ENCODE measurements at places on chromosomes 6 and 20. TPM values are rescaled to one million over a fixed set of nuclear protein-coding genes. Genes with fewer than 3 reads are reported as not detected.

PLG gene
- total RNA-seq, result 0.58 TPM

TREM1 gene
- 9.8 TPM for total RNA-seq

PRPH2 gene
- 2.4 TPM for total RNA-seq

SRMS gene
- not detected for total RNA-seq

DUSP15 gene
- total RNA-seq, result 49.5 TPM

YTHDF1 gene
- total RNA-seq, result 32.1 TPM

ZNF217 gene
- 34.9 TPM for total RNA-seq

MATN4 gene
- total RNA-seq, result 0.22 TPM

ZSCAN31 gene
- total RNA-seq, result 17.4 TPM

DNAH8 gene
- 0.13 TPM for total RNA-seq

LYRM4 gene
- total RNA-seq, result 21.7 TPM

HLA-DQB2 gene
- total RNA-seq, result 13.6 TPM

TXLNB gene
- total RNA-seq, result 1.7 TPM

C20orf141 gene
- not detected for total RNA-seq

ULBP2 gene
- 0.27 TPM for total RNA-seq

GUCA1A gene
- total RNA-seq, result not detected

CD40 gene
- 25.1 TPM for total RNA-seq

ULBP3 gene
- 2.9 TPM for total RNA-seq

RARS2 gene
- total RNA-seq, result 31.9 TPM

CYP39A1 gene
- total RNA-seq, result 8.3 TPM

LY6G6C gene
- total RNA-seq, result 0.71 TPM

C6orf58 gene
- total RNA-seq, result not detected

TRIM15 gene
- not detected for total RNA-seq

PHACTR1 gene
- 7.9 TPM for total RNA-seq

CLPSL1 gene
- not detected for total RNA-seq

SYCP2L gene
- total RNA-seq, result 1.3 TPM

TCP11 gene
- not detected for total RNA-seq

POU5F1 gene
- 0.76 TPM for total RNA-seq

SPATA25 gene
- 2.8 TPM for total RNA-seq

ABHD16B gene
- total RNA-seq, result not detected

DDX43 gene
- total RNA-seq, result 0.89 TPM

C20orf202 gene
- total RNA-seq, result 0.80 TPM

CHRNA4 gene
- 0.80 TPM for total RNA-seq

MAS1 gene
- total RNA-seq, result not detected

All from sciatic nerve (tissue), 2 donors.